ENCODE measurements at places on chromosomes 13 and 19. TPM values are rescaled to one million over a fixed set of nuclear protein-coding genes. Genes with fewer than 3 reads are reported as not detected.

Gene OR7D2
- total RNA-seq: not detected

Gene PABPC3
- 0.04 TPM for total RNA-seq

Gene IFNL1
- not detected for total RNA-seq

Gene ACER1
- total RNA-seq: not detected

Gene C1QTNF9B
- total RNA-seq: not detected

Gene SLC25A41
- not detected for total RNA-seq

Gene SLC46A3
- total RNA-seq: 2.9 TPM

Gene LYPD5
- 1.0 TPM for total RNA-seq

Gene CLEC17A
- total RNA-seq: 0.21 TPM

Gene MCEMP1
- total RNA-seq: 0.27 TPM

Gene ADGRE3
- total RNA-seq: not detected

Gene PSG4
- not detected for total RNA-seq

Gene SOX1
- total RNA-seq: not detected

Gene CNFN
- total RNA-seq: 0.80 TPM

Gene NCAN
- 0.03 TPM for total RNA-seq

Gene PSG7
- not detected for total RNA-seq

Gene FGF9
- not detected for total RNA-seq

Gene FBXW9
- total RNA-seq: 34.6 TPM

Gene LACC1
- total RNA-seq: 2.5 TPM

Gene CYP2A7
- total RNA-seq: not detected

Gene CYP4F2
- 0.42 TPM for total RNA-seq

Gene CDX2
- 0.94 TPM for total RNA-seq
